ENCODE measurements at places on chromosomes 2 and 18. TPM values are rescaled to one million over a fixed set of nuclear protein-coding genes. Genes with fewer than 3 reads are reported as not detected.

GRCh38 chr18:77807650-77808049 lies 558.0 kb downstream of the GALR1 start:
- DNase-seq: no peak

DNA sequence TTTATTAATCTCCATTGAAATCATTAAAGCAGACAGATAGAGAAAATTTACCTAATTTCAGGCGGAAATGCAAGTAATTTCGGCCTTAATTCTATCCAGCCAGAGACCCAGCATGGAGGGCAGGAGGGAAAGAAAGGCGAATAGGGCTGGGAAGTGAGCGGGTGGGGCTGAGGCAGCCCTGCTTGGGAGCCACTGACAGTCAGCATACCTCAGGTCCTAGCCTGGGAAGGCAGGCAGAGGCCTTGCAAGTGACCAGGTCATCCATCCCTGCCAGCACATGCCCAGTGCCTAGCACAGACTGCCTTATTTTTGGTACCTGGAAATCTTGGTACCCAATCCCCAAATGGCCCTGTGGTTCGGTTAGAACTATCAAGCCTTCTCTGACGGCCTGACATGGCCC lies 1.5 kb downstream of the GDF7 start:
- no peak for DNase-seq

DNA sequence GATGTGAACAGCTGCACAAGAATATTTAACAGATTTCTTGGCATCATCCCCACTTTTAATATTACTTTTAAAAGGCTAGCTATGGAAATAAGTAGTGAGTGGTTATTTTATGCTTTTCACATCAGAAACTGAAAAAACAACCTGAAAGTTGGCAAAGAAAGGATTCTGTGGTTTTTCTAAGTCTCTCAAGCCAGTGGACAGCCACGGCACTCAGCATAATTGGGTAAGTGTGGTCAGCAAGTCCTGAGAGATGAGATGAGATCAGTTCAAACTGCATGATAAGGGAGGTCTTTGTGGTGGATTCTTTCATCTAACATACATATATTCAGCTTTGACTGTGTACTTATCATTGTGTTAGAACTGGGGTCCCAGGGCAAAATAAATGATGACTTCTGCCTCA lies 105.2 kb downstream of the LYPD6B start:
- DNase-seq: no peak

DNA sequence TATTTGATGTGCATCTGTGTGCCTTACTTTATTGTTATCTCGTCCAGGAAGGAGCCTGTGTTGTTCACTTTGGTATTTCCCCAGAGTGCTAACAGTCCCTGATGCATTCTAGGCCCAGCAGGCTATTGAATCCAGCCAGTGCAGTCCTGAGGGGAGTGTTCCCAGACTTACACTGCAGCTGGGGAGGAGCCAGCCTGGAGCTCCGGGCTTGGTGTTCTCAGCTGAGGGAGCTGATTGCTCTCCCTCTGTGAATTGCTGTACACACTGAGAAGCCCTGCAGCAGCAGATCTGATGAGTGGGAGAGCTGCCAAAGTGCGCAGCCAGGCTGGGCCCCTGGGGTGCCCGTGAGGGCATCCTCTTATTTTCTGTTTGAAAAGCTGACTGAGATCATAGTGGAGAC lies 159.2 kb downstream of the GALNT3 start:
- DNase-seq: no peak

DNA sequence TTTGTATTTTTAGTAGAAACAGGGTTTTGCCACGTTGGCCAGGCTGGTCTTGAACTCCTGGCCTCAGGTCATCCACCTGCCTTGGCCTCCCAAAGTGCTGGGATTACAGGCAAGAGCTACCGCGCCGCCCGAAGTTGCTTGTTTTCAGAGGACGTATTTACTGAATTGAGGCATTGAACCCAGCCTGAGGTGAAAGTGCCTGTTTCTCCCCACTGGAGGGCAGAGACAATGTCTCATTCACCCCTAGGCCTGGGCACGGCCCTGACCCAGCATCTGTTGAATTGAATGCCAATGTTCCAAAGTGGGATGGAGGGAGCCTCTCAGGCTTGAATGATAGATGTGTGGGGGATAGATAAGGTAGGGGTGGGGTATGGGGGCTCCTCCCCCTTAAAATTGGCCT lies 4.5 kb upstream of the TMBIM1 start:
- DNase-seq: no peak

DNA sequence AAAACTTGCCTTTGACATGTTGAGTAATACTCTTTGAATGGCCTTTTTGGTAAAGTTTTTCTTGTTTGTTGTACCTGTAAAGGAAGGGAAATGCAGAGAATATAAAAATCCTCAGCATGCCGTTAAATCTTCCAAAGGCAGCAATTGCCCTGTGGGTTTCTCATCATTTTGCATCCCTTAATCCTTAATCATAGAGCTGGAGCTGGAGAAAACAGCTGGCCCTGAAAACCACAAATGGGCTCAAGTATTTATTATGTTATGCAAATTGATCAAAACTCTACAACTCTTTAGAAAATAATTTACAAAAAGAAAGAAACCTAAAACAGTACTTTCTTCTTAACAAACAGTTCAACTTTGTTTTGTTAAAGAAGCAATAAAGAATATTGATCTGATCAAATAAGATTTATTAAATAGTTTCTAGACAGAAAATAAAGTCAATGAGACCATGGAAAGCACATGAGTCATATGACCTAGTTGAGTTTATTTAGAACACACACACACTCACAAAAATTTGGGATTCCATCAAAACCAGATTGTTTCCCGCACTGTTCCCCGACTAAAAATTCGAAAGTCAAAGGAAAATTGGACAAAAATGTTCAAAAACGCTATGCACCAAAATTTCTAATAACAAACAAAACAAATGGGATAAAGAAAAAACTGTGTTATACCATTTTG lies 309.0 kb downstream of the GULP1 start:
- no peak for DNase-seq

DNA sequence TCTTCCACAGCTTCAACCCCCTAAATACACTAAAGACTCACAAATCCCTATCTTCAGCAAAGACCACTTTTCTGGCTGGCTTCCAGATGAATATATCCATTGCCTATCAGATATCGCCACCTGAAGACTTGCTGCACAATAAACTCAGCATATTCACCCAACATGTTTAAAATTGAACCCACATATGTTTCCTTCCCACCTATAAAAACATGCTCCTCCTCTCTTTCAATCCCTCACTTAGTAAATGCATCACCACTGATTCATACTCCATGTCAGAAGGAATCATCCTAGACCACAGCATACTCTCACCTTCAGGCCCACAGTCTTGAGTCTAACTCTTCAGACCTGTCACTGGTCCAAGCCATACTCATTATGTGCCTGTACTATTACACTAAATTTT lies 5.3 kb downstream of the SPC25 start:
- DNase-seq: no peak

DNA sequence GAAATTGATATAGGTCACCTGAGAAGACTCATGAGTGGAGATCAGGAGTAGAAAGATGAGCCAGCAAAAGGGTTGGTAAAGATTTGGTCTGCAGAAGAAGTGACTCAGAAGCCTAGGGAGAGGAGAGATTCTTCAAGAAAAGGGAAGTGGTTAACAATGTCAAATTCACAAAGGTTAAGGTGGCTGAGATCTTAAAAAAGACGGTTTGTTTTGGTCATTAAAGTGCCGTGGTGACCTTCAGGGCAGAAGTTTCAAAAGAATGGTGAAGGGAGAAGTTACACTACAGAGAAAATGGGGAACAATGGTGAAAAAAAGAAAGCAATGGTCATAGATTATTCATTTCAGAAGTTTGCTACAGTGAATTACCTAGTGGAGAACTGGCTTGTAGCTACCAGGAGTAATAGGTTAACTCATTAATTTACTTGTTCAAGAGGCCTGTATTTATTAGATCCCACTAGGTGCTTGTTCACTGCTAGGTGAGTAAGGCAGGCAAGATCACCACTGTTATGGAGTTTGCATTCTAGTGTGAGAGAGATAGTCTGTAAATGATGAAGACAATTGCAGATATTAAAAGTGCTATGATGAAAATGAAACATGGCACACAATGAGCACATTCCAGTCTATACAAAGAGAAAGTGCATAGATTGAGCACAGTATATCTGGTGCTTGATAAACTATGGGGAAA lies 43.0 kb downstream of the FBXO48 start:
- no peak for DNase-seq

DNA sequence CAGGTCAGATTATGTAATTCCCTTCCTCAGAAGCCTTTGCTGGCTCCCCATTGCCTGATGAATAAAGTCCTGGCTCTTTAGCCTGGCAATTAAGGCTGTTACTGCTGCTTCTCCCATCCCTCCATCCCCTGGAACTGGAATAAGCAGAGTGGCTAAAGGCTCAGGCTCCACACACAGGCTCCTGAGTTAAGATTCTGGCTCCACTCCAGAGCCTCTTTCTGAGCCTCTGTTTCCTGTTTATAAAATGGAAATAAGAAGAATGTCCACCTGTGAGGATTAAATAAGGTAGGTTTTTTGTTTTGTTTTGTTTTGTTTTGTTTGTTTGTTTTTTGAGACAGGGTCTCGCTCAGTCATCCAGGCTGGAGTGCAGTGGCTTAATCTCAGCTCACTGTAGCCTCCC lies 50.0 kb downstream of the ZFP36L2 start:
- no peak for DNase-seq

GRCh38 chr2:74552914-74553811 lies 579 bp downstream of the LOXL3 start:
- no peak for DNase-seq

DNA sequence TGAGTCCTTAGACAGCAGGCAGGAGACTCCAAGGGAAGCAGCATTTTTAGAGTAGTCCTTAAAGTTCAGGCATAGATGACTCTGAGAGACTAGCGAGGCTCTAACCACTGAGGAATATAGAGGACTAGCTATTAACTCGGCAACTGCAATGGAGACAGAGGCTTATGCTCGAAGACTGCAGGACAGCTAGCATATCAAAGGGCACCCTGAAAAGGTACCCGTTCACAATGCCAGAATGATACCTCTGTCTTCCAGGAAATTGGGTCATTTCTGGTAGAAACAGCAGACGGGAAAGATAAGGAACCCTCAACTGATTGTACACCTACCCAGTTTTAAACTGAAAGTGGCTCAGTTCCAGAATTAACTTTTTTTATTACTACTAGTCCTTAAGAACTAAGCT lies 1204.0 kb upstream of the ZEB2 start:
- DNase-seq: peak; percentile 15

- DNase-seq: no peak
These were observed 44.9 kb downstream of the STK25 start for GRCh38 chr2:241463276-241464135.

- no peak for DNase-seq
These were observed 85.6 kb upstream of the SLC35G4 start for GRCh38 chr18:11523804-11524203.

DNA sequence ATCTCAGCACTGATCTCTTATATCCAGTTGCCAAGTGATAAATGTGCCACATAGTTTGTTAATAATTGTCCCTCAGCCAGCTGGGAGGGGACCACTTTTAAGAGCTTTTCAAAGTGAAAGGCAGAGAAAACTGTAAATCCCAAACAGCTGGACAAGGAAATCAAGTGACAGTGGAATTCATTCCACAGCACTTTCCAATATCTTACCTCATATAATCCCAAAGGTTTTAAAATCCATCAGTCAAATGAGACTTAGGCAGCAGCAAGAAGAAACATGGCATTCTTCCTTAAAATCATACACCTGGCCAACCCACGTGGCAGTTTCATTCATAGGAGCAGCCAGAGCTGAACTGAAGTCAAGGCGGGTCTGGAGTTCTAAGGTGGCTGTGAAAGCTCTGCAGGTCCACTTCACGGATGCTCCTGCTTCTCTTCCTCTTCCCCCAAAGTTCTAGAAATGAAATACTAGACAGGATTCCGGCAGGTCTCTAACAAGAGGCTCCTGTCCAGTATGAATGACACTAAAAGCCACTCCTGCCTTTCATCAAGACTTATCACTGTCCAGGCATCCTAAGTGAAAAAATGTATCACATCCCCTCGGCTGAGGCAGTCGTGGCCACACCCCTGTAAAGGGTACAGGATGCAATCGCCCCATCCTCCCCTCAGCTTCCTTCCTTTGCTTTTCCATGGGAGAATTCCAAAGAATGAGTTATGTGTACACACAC lies 190.4 kb upstream of the STK17B start:
- peak; percentile 67 for DNase-seq

DNA sequence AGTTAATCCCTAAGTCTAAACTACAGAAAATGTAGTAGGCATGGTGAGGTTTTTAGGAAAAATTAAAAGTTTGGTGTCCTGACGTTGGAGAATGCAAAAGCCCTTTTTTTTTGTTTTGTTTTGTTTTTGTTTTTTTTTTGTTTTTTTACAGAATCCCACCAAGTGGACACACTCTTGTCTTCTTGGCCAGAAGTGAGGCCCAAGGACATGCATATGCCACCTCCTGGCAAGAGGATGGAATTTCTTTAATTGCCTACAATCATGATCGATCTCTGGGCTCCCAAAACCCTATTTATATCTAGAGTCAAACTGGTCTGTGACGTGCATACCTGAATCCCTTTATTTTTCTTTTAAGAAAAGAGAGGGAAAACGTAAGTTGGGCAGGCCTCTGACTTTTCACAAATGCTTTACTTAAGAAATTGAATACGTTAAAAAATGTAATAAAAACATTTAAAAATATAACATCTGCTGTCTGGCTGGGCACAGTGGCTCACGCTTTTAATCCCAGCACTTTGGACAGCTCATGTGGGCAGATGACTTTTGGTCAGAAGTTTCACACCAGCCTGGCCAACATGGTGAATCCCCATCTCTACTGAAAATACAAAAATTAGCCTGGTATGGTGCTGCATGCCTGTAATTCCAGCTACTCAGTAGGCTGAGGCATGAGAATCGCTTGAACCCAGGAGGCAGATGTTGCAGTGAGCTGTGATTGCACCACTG lies 502.7 kb downstream of the CBLN2 start:
- no peak for DNase-seq

DNA sequence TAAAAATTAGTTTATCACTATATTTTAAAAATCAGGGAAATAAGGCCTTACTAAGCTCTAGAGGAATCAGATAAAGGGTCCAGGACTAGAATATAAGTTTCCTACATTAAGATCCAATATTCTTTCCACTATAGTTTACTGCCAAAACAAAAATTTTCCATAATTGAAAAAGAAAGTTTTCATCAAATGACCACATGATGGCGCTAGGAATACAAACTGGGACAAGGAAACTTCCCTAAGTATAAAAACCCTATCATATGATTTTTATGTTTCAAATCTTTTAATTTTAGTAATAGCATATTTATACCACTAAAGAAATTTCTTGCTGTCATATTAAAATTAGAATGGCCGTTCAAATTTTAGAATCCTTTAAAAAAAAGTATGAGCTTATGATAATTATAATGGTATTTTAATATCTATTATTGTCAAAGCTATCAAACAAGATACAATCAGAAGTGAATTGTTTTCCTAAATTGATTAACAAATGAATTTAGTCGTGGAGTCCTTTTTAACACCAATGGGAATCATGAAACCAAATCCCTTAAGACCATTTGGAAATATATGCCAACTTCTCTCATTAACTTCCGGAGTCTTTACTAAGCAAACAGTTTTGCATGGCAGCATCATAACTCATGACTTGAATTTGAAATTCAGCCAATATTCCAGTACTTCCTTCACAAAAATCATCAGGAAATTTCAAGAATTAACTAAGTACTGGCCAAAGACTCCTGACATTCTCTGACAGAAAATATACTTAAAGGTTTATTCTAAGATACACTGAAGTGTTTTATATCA lies 70.3 kb downstream of the SCN1A start:
- DNase-seq: peak; percentile 54

- DNase-seq: no peak
These were observed 140.6 kb upstream of the NOSTRIN start for GRCh38 chr2:168661863-168662256.

Gene CFAP221
- total RNA-seq: 1.1 TPM

Gene SIX3
- not detected for total RNA-seq

Gene SP140
- total RNA-seq: not detected

Gene PHOSPHO2
- 1.5 TPM for total RNA-seq

Gene CREG2
- total RNA-seq: 0.81 TPM

All from pulmonary artery endothelial cell (primary cell).